ENCODE measurements at places on chromosomes 7 and 10.

DNA sequence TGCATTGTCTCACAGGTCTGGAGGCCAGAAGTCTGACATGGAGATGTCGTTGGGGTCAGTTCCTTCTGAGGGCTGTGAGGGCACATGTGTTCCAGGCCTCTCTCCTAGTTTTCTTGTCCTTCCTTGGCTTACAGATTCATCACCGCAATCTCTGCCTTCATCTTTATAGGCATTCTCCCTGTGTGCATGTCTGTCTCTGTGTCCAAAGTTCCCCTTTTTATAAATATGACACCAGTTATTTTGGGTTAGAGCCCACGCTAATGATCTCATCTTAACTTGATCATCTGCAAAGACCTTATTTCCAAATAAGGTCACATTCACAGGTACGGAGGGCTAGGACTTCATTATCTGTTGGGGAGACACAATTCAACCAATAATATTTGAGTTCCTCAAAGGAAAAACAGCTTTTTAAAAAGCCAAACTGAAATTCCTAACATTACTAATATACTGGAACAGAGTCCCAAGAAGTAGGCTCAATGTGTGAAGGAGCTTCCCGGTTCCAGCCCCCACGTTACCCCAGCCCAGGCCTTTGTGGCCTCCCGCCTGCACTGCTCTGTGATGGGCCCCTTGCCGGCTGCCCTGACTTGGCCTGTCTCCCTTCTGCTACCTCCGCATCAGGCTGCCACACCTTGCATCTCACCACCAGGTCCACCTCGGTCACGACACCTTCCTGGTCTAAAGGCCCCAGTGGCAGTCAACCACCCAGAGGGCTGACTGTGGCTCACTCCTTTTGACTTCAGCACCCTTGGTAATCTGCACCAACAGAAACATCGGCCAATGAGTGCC is 142.7 kb downstream of the KCNMA1 start:
- no peak for DNase-seq

- DNase-seq: no peak
These were observed 191.9 kb downstream of the RPS24 start for GRCh38 chr10:78225594-78225993.

GRCh38 chr7:5282543-5283316 is at the start of gene SLC29A4:
TSS of gene SLC29A4 (plus strand) at chr7:5282943. CDS start at chr7:5287817, 4,874 bp downstream.
- DNase-seq: no peak

DNA sequence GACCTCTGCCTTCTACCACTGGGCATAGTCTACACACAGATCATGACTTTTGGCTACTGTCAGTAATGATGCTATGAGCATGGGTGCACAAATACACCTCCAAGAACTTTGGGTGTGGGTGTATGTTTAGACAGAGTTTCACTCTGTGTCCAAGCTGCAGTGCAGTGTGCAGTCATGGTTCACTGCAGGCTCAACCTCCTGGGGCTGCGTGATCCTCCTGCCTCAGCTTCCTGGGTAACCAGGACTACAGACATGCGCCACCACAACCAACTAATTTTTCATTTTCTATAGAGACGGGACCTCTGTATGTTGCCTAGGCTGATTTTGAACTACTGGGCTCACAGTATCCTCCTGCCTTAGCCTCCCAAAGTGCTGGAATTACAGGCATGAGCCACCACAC is 194.4 kb downstream of the NSUN6 start:
- DNase-seq: no peak

GRCh38 chr10:23676296-23676695 is 237.4 kb downstream of the OTUD1 start:
- DNase-seq: no peak

GRCh38 chr7:140039896-140040295 is 22.9 kb downstream of the PARP12 start:
- no peak for DNase-seq

DNA sequence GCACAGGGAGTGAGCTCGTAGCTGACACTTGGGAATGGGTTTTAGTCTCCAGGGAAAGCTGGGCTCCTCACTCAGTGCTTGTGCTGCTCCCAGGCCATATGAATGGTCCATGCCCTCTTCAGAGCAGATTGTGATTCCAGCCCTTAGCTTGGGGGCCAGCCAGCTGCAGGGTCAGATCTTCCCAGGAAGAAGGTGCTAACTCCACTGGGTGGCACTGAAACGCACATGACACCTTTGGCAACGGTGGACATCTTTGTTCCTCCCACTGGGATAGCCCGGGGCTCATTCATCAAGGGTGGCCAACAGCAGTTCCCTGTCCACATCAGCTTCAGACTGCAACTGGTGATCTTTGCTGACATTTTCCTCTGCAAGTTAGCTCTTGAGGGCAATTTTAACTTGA is 129.2 kb downstream of the DYNC2I1 start:
- DNase-seq: no peak

DNA sequence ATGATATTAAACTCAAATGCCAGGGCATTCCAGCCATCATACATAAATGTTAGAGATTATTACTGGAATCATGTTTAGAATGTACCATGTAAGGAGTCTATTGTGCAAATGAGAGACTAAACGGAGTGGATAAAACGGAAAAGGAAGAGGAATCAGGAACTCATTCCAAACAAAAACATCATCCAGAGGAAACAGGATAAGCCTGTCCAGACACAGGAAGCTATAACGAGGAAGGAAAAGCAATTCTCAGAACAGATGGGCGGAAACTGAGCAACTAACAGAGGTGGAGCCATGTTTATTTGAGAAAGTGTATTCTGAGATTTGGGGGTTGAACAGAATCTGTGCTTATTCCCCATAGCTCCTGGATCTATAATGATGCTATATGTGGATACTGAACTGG is 52.3 kb upstream of the TRIM24 start:
- no peak for DNase-seq

GRCh38 chr10:110447886-110448285 is 49.8 kb upstream of the DUSP5 start:
- DNase-seq: no peak

- no peak for DNase-seq
These were observed 58.9 kb downstream of the XRCC2 start for GRCh38 chr7:152617056-152617455.

DNA sequence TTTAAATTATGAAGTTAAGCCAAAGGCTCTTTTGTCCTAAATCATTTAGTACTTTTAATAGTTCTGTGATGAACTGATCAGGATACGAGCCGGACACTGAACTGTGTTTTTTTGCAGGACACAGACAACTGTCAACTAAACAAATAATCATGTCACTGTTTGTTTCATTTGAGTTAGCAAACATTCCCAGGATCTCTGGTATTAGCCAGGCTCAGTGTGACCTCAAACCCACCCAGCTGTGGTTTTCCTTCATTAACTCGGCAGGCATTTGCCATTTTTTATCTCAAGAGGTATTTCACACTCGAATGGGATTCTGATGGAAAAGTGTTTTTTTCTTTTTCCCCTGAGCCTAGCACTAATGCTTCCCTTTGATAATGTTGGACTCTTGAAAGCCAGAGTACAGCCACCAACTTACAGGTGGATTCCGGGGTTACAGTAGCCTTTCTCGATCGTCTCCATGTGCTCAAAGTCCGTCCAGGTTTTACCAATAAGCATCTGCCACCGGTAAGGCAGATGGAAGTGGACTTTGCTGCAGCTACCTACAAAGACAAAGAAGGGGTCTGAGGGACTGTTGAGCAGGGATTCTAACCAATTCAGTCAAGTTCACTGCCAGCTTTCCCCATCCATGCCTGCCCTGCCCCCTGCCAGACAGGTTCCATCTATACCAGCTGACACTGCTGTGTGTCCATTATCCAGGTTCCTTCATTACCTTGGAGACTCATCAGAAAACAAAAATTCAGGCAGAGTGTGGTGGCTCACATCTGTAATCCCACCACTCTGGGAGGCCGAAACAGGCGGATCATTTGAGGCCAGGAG is 33.4 kb downstream of the ZC3HAV1 start:
- no peak for DNase-seq

- DNase-seq: no peak
These were observed 14.0 kb upstream of the HGF start for GRCh38 chr7:81783818-81784217.

GRCh38 chr7:128405471-128406313 is 4.1 kb downstream of the IMPDH1 start:
- no peak for DNase-seq

GRCh38 chr10:27948186-27948585 is 50.7 kb downstream of the ODAD2 start:
- no peak for DNase-seq

DNA sequence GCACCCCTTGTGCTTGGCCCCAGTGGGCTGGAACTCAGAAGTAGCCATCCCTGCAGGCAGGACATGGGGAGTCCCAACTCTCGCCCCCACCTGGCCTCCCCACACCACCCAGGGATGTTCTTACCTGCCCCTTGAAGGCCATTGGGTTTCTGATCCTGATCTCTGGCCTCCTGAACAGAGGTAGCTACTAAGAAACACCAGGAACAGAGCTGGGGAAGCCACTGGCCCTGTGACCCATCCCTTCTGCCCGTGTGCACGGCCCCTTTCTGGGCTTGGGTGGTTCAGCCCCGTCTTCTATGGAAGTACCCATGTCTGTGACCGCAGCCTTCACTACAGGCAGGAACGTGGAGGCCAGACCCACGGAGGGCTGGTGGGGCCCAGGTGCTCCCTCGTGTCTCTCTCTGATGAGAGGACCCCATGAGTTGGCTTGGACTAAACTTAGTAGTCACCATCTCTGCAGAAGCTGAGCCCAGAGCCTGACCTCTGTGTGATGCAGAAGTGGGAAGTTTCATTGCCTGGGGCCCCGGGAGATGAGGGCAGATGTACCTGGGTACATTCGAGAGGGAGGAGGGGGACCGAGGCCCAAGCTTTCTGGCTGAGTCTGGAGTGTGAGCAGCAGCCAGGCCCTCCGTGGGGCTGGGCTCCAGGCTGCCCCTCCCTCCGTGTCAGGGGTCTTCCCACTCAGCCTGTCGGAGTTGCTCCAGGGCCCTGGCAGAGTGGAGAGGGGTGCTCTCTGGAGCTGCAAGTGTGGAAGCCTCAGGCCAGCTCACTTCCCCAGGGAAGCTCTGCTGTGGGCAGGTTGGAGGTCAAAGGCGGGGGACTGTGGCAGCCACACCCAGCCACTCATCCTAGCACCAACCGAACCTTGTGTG is 81.0 kb downstream of the MKI67 start:
- DNase-seq: no peak

DNA sequence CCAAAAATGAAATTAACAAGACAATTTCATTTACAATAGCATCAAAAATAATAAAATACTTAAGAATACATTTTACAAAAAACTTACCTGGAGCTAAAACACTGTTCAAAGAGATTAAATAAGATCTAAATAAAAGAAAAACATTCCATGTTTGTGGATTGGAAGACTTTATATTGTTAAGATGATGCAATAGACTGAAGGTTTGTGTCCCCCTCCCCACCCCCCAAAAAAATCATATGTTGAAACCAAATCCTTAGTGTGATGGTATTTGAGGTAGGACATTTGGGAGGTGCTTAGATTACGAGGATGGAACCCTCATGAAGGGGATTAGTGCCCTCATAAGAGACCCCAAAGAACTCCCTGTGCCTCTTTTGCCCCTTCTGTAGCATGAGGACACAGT is 117.6 kb downstream of the ZNF467 start:
- no peak for DNase-seq

GRCh38 chr7:139725858-139726484 is 51.8 kb downstream of the HIPK2 start:
- no peak for DNase-seq

All from occipital lobe (tissue), 3 donors.